Esophagus mucosa (tissue), 1 donor: ENCODE measurements at places on chromosomes 6 and 20. TPM values are rescaled to one million over a fixed set of nuclear protein-coding genes. Genes with fewer than 3 reads are reported as not detected.

DNA sequence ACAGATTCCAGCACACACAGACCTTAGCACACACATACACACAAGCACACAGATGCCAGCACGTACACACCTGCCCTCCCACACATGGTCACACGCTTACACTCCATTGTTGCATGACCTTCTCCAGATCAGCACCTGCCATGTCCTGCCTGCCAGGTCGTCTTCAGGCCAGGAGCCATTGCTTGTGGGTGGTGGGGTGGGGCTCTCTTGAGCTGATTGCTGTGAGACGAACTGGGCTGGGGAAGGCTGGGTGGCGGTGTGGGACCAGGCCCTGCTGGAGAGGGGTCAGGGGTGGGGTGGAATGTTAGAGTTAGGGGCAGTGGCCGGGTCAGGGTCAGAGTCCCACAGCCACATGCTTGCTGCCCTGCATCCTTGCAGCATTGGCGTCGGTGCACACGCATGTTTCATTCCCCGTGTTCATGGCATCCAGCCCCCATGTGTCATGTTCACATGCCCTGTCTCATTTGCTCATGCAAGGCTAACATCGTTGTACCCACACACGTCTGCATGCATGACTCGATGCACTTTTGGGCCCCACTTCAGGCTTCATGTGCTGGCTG lies 6.5 kb upstream of the NPBWR2 start:
- ATAC-seq: no peak

DNA sequence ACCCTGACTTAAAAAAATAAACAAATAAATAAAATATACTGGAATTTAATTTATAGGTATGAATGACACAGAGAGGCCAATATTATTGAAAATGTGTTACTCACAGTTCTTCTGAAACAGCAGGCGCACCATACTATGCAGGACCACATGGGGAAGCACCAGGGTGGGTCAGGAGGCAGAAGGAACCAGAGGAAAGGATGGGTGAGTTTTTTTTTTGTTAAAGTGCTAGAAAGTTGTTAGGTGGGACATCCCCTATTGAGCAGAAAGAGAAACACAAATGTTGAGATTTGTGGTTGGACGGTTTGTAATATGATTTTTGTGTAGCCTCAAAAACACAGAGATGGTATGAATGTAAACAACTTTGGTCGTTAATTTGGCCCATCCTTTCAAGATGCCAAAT lies 26.0 kb downstream of the PTPRA start:
- ATAC-seq: no peak

The SOBP gene
- 0.32 TPM for total RNA-seq

The PRKN gene
- total RNA-seq: 2.4 TPM

The MAP7 gene
- 29.9 TPM for total RNA-seq

- no peak for ATAC-seq
Observed at GRCh38 chr6:170372380-170373325, 66.1 kb downstream of the FAM120B start.

The ENPP3 gene
- total RNA-seq: 0.24 TPM

GRCh38 chr20:42754706-42755105 lies 435.0 kb downstream of the PTPRT start:
- no peak for ATAC-seq

- ATAC-seq: no peak
Observed at GRCh38 chr6:74579047-74579446, 626.8 kb downstream of the COL12A1 start.

DNA sequence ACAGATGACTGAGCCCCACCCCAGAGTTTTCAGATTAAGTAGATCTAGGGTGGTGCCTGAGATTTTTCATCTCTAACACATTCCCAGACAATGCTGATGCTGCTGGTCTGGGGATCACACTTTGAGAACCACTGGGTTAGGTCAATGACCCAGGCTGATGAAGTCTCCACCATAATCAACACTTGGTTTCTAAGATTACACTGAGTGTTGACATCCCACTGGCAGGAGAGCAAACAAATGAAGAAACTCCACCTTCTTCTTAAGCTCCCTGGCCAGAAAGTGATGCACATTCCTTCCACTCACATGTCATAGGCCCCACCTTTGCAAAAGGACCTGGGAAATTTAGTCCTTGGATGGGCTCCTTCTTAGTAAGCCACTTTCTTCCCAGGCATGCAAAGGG lies 53.1 kb downstream of the MAFB start:
- no peak for ATAC-seq

DNA sequence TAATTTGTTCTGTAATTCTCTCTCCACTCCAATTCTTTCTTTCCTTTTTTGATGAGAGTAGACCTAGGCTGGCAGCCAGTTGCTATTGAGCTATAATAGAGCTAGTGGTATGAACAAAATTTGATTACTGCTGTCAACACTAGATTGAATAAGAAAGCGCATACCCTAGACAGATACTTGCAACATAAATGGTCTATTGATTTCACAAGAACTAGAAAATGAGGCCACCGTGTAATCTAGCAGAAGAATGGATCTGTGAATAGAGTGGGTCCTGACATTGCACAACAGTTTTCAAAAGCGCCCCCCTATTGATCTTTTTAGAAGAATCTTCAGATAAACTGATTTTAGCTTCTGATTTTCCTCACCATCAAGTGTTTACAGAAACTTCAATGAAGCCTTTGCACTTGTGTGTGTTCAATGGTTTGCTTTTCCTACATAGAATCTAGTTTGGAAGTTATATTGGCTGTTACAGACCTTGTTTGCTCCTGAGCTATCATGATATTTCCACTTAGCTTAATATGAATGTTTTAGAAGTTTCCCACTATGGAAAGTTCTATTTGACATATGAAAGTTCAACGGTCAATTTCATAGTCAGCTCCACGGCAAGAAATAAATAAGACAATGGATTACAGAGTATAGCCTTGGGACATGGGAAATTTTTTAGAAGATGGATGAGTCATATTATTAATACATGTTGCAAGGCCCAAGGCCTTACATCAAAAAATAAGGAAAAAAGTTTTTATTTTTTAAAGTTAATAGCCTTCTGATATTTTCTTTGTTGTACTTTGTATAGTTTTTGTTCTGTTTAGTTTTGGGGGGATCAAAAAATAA lies 55.6 kb downstream of the UTRN start:
- ATAC-seq: no peak

- ATAC-seq: peak; percentile 92
Observed at GRCh38 chr6:15498640-15499039, 164.2 kb downstream of the DTNBP1 start.

The RNF39 gene
- 2.6 TPM for total RNA-seq

The EYA4 gene
- total RNA-seq: 0.20 TPM
